ENCODE measurements at places on chromosomes 12 and 14.

DNA sequence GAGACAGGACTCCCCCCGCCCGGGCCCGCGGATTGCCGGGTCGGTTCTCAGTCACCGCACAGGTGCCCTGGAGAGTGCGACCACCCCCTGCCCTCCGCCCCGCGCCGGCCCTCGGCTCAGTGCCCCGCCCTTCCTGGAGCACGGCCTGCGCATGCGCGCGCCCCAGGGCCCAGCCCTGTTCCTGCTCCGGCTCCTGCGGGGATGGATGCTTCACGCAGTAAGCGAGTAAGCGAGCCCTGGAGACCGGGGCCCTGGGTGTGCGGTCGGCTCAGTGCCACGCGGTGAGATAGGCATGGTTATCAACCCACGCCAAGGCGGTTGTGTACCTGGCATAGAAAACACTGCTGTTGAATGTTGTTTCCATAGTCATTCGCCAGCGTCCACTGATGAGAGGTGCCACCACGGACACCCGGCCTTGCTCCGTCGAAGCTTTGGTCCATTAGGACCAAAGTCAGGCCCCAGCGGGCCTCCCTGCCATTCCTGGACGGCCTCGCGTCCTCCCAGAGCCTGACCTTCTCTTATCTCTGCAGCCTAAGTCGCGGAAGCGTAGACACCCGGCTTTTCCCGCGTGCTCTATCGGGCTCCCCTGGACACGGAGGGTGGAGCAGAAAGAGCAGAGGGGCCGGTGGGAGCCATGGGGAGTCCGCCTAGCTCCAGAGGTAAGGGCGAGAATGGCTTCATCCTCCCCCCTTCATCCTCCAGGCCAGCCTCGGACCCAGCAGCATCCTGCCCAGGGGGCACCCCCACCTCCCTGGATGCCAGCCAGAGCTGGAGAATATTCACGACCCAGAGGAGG, 90.6 kb downstream of the PAPOLA start:
- DNase-seq, result no peak

DNA sequence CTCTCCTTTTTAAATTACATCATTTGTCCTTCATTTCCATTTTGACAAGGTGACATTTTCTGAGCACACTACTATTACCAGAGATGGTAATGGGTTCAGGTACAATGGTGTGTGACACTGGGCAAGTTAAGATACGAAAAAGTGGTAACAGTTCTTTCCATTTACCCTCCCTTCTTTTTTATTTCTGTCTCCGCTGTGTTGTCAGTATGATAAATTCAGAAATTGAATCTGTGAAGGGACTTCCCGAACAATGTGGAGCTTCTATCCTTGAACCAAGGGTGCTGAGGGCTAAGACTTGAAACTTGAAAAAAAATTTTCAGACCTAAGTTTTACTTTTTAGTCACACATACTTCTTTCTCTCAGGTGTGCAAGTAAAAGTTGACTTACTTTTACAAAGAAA, 103.7 kb downstream of the ERC1 start:
- DNase-seq, result no peak

DNA sequence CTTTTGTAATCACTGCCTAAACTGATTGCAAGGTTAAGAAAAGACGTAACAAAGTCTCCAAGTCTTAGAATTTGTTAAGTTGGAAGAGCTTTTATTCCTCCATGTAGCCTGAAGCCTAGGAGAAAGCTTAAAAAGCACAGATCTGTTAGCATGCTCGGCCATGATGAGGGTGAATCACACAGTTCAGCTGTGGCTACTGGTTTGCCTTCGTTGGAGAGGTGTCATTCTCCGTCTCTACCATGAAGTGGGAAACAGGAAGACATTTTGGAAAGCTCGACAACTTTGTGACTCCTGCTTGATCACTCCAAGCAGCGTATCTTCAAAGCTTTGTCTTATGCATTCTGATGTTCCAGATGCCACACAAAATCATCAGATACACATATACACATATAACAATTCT, 27.1 kb downstream of the DCP1B start:
- DNase-seq, result no peak

- DNase-seq, result no peak
Measured at GRCh38 chr14:78782551-78782950, 612.4 kb downstream of the NRXN3 start.

DNA sequence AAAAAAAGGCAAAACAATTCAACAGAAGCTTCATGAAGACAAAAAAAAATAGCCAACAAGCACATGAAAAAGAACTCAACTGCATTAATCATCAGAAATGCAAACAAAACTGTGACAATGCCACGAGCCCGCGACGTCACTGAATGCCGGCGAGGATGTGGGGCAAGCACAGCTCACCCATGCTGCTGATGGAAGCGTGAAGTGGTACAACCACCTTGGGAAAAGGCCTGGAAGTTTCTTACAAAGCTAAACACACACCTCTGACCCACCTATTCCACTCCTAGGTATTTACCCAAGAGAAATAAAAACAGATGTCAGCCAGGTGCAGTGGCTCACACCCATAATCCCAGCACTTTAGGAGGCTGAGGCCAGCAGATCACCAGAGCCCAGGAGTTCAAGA, 10.5 kb downstream of the BTBD6 start:
- no peak for DNase-seq
